ENCODE measurements at places on chromosomes 5 and 9. TPM values are rescaled to one million over a fixed set of nuclear protein-coding genes. Genes with fewer than 3 reads are reported as not detected.

DNA sequence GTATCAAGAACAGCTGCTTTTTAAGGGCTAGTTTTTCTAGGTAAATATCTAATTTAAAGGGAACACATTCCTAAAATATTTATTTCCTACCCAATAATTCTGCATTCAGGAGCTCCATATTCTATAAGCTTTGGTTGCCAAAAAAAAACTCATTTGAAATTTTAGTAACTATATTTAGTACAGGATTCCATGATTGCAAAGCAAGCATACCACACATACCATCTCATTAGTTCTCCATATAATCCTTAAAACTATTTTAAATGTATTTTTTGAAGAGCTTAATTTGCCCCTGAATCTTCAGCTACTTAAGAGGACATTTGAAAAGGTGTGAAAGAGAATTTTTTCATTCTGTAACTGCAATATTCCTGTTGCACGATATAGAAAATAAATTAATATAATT, 877.0 kb downstream of the NR2F1-AS1 start:
- no peaks in the 10 kb centered on the region for H3K4me1 ChIP-seq
- no peaks in the 10 kb centered on the region for H3K36me3 ChIP-seq
- no peaks in the 10 kb centered on the region for H3K27me3 ChIP-seq
- DNase-seq: no peak

- H3K4me3 ChIP-seq: no peak overlapping the region
- no peaks in the 10 kb centered on the region for H3K27me3 ChIP-seq
- peak; percentile 89 for DNase-seq
- peaks cover 60% of the 10 kb centered on the region for H3K36me3 ChIP-seq
- H3K4me1 ChIP-seq: peaks cover 24% of the 10 kb centered on the region
- H3K27ac ChIP-seq: peak overlapping the region; percentile 72
These were observed 46.8 kb downstream of the NIPSNAP3B start for GRCh38 chr9:104810421-104811339.

RNF224 gene
- 4.7 TPM for total RNA-seq

DNA sequence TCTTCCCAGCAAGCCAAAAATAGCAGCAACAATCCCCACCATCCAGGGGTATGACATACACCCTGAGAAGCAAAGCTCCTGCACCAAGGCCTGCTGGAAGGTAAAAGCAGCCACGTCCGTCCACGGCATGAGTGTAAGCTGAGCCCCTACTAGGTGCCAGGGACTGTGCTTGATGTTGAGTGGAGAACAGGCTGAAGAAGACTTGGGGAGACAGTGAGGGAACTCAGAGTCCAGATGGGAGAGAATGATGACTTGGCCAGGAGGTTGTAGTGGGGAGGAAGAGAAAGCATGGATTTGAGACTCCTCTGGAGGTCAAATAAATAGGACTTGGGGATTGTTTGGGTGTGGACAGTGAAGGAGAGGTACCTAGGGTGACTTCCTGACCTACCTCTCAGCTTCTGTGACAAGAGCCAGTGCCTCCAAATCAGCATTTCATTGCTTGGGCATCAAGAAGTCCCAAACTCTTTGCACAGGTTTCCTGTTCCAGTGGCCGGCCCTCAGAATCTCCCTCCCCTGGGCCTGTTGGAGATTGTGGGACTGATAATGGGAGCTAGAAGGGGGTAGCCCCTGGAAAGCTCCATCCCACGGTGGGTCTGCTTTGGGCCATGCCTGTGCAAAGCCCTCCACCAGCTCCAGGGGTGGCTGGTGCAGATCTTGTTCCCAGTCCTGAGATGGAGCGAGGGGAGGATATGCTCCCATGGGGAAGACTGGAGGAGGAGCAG, 58.3 kb upstream of the ADAMTS2 start:
- H3K4me1 ChIP-seq: no peaks in the 10 kb centered on the region
- H3K4me3 ChIP-seq: no peak overlapping the region
- H3K27ac ChIP-seq: no peak overlapping the region
- H3K36me3 ChIP-seq: no peaks in the 10 kb centered on the region
- DNase-seq: no peak

DNA sequence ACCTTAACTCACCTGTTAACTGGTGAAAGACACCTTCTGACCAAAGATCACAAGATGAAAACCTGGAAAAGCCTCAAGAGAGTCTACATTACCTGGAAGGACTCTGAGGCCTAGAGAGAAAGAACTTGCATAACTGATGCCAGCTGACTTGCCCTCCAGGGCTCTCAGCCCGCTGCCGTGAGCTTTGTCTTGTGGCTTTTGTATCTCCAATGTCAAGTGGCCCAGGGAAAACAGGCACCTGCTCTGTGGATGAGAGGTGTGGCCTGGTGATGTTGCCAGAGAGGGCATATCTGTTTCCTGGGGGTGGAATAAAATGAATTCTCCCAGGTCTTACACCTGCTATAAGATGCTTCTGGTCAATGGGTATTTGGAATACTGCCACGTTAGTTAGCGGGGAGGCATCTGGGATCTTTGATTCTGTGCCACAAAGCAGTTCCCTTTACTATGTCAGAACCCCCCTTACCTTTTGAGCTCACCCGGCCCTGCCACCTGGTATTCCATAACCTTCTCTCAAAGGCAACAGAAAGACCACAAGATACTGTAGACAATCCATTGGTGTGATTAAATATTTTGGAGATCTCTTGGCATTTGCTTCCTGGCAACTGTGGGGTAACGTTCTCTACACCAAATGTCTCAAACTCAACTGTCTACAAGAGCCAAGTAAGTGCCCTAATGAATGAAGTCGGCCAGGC, 54.9 kb upstream of the N4BP3 start:
- H3K4me3 ChIP-seq: no peak overlapping the region
- peaks cover 67% of the 10 kb centered on the region for H3K27me3 ChIP-seq
- H3K27ac ChIP-seq: no peak overlapping the region
- H3K36me3 ChIP-seq: no peaks in the 10 kb centered on the region
- no peak for DNase-seq
- H3K4me1 ChIP-seq: no peaks in the 10 kb centered on the region

All from PC-9 (cell line).